NK-92 treated with Interleukin-12 subunit alpha and Interleukin-12 subunit beta, amount 100 ng/mL, for 24 hours (cell line): ENCODE measurements at places on chromosomes 11 and 22.

DNA sequence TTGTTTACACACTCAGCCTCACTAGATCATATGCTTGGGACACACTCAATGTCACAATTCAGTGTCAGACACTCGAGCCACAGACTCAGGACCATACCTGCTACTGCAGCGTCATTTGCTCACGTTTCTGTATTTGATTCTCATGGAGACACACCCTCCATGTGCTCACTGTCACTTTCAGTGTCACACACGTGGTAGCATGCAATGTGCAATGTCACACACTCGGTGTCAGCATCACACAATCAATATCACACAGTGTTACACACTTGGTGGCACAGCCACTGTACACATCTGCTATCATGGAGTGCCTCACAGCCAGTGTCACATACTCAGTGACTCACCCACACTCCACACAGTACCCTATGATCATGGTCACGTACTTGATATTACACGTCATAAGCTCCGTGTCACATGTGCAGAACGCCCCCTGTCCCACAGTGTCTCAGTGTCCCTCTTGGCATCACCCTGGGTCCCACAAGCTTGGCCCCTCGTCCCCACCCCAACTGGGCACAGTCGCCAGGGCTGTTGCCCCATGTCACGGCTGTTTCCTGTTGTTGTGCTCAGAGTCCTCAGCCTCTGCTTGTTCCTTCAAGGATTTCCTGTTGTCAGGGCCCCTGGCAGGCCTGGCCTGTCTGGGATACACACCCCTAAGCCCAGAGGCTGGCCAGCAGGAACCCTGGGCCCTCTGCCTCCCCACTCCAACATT lies 49.6 kb downstream of the PDE2A start:
- no peak for DNase-seq

DNA sequence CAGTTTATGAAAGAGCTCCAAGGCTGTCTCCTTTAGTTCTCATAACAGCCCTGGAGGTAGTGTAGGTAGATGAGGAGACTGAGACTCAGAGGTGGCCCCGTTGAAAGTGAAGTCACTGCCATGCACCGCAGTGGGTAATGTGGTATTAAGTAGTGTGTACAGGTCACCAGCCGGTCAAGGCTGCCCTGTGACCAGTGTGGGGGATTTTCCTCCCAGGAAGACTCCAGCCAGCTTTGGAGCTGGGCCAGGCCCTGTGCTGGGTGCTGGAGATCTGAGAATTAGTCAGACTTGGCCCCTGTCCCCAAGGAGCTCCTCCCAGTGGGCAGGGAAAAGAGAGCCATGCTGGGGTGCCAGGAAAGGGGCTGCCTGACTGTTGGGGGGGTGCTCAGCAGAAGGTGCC lies 5.3 kb downstream of the OMP start:
- no peak for DNase-seq

DNA sequence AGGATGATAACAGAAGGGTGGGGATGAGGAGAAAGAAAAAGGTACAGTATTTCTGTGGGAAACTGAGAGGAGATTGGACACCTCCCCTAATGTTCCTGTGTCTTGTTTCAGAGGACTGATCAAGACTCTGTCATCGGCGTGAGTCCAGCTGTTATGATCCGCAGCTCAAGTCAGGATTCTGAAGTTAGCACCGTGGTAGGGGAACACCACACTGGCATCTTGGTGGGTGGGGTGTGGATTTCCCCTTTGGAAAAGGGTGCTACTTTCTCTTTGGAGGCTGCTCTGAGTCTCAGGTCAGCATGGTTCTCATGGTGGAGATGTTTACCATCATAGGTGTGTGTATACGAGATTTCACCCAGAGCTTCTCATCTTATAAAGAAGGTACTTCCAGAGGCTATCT lies 25.5 kb downstream of the MADD start:
- no peak for DNase-seq

DNA sequence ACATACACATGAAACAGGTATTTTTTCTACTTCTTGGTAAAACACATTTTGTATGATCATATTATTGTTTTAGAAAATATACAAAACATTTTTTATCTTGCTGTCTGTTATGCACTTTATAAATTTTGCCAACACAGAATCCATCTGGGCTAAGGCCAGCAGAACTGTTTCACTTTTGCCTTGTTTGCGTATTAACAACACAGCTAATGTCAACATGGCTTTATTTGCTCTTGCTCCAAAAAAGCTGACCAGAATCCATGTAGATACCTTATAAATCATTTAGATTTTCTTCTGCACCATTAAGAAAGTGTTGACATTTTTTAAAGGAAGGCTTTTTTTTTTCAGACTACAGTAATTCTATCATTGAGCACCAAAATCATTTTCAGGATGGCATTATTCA lies 58.1 kb upstream of the PGR start:
- DNase-seq = no peak

DNA sequence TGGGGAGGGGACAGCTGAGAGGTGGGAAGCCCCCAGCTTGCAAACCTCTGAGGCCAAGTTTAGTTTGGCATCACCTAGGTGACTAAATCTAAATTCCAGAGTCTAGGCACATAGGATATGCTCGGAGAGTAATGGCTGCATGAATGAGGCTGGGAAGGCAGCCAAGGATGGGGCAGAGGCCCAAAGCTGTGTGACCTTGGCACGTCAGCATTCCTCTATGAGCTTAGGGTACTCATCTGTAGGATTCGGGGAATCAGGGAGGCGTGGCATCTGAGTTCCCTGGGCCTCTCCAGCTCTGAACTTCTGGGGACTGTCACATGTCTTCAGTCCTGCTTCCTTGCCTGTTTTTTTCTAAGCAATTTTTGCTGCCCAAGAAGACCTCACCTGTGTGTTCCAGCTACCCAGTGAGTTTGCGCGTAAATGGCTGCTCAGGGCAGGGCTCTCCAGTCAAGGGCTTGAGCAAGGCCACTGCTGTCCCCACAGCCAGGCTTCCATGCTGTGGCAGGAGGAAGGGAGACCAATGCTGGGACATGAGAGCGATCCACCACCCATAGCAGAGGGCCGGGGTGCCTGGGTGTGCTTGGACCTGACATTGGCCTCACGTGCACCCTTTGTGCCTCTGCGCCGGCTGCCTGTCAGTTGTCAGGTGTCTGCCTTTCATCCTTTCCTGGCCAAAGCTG lies 13.9 kb downstream of the DAGLA start:
- no peak for DNase-seq

DNA sequence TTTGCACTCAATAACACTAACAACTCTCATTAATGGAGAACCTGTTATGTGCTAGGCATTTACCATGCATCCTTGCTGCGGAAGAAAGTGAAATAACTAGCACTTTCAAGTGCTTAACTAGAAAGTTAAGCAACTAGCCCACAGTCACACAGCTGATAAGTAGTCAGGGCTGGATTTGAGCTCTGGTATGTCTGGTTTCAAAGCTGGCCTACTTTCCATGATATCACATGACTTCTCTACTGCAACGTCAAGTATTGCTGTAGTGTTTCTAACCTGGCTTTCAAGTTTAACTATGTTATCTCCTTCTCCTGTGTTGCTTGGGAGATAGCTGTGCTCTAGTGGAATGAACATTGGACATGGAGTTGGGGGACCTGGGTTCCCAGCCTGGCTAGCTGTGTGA lies 12.1 kb downstream of the SLC15A3 start:
- no peak for DNase-seq

- DNase-seq = no peak
These were observed 69.9 kb downstream of the FAM168A start for GRCh38 chr11:73528013-73528412.

GRCh38 chr11:66015936-66016792 lies 4.4 kb downstream of the CST6 start:
- DNase-seq = no peak

- no peak for DNase-seq
These were observed 612.6 kb downstream of the TBC1D22A start for GRCh38 chr22:47374901-47375575.

GRCh38 chr11:36191941-36192340 lies 97.3 kb downstream of the COMMD9 start:
- DNase-seq = no peak

GRCh38 chr22:20089977-20090729 lies 10.1 kb downstream of the DGCR8 start:
- no peak for DNase-seq

DNA sequence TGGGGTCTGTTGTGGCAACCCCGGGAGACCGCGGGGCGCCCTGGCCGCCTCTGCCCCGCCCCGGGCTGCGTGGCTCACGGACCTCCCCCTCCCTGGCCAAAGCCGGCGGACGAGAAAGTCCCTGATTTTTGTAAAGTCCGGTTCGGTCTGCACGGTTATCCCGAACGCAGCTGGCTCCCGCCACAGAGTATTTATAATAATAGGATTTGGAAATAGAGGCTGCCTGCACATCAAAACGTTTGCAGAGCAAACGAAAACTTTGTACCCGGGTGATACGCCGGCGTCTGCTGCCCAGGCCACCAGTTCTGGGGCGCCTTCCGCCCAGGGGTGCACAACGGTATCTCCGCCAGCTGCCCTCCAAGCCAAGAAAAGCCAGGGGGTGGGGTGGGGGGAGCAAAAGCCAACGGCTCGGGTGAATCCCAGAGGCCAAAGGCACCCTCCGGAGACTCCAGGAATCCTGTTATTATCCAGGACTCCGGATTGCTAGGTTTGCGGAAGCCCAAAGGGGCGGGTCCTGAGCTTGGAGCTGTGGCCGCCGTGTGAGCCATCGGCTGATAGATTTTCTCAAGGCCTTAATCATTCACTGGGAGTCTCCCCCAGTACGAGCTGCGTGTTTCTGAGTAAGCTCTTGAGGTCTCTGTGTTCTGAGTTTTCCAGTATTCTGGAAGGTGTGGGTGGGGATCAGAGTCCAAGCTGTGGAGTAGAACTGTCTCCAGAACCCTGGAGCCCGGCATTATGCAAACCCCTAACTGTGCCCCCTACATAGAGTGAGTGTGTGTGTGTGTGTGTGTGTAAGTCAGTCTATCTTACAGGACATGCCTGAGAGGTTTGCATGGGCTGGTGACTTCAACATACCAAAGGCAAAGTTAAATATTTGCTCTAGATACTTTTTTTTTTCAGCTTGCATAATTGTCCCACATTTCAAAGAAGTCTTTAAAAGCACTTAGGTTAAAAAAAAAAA lies 673 bp upstream of the SHANK2 start:
- no peak for DNase-seq

DNA sequence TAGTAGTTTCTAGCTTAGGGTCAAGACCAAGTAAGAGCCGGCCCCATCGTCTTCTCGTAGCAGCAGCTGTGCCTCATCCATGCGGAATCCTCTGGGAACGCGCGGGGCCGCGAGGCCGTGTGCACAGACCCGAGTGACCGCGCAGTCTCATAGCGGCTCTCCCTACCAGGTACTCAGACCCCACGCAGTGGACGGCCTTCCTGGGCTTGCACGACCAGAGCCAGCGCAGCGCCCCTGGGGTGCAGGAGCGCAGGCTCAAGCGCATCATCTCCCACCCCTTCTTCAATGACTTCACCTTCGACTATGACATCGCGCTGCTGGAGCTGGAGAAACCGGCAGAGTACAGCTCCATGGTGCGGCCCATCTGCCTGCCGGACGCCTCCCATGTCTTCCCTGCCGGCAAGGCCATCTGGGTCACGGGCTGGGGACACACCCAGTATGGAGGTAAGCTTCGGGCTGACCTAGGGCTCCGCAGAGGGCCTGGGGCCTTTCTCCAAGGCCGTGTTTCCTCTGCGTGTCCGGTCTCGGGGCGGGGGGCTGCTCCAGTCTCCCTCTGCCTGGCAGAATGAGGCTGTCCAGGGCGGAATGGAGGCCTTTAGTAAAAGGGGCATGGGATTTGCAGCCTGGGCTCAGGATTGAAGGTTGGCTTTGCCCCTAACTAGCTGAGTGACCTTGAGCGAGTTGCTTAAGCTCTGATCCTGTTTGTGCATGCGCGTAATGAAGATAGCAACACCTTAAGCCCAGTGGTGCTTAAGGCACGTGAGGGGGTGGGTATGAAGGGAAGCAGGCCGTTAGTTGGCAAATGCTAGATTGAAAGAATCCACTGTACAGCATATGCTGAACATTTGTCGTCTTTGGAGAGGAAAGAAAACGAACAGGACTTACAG lies 48.9 kb downstream of the ST14 start:
- no peak for DNase-seq

DNA sequence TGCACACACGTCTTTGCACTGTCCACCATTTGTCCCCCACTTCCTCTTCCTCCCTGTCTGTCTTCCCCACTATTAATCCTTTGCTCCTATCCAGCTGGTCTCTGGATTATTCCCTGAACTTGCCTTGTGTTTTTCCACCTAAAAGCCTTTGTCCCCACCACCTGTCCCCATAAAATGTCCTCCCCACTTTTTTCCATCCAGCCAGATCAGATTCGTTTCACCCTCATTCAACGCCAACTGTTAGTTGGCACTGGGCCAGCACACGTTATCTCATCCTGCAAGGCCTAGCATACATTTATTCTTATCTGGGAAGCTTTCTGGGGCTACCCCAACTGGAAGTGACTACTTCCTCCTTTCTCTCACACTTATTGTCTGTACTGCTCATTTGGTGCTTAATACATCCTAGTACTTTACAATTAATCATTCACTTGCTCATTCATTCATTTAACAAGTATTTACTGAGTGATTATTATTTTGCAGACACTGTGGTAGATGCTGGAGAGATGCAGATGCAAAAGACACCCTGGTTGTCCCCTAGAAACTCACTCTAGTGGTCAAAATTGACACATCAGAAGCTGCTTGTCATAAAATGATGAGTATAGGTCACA lies 96.2 kb downstream of the RASSF10 start:
- no peak for DNase-seq

DNA sequence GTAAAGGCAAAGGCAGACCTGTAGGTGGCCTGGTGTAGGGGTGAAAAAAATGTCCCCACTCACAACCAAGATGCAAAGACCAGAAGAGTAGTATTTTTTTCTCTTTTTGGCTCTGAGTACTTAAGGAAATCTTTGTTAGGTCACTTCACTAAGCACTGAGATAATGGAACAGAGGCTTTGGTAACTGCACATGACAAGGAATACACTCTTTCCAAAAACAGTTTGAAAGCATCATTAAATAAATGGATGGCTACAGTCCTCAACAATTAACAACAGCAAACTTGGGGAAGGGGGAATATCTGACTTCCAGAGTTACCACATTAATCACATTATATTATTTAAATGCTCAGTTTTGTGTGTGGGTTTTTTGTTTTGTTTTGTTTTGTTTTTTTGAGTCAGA lies 26.9 kb upstream of the PGM2L1 start:
- DNase-seq = no peak

GRCh38 chr22:46443850-46444389 lies 93.5 kb downstream of the CELSR1 start:
- DNase-seq = no peak

- DNase-seq = no peak
These were observed 47.2 kb downstream of the PIWIL3 start for GRCh38 chr22:24727218-24727851.

- no peak for DNase-seq
These were observed 30.9 kb downstream of the C22orf31 start for GRCh38 chr22:29030618-29031226.

DNA sequence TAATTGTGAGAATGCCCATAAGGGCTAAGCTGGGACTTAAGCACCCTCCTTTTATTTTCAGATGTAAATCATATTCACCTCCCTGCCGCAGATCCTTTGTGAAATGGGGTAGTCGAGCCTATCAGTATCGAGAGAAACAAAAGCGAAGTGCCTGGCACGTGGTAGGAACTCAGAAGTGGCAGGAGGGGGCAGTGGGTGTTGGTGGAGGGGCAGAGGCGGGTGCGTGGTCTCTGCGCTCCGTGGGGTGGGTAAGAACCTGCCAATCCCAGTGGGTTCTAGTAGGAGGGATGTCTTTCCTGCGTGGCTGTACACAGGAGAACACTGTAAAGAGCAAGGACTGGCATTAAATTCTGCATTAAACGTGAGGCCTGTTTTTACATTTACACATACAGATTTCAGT lies 21.8 kb upstream of the PARVB start:
- no peak for DNase-seq

GRCh38 chr11:14882196-14882595 lies 9.8 kb downstream of the CYP2R1 start:
- DNase-seq = no peak
